Breast epithelium (tissue), 4 donors: ENCODE measurements at places on chromosomes 2 and 18.

- peaks cover 8% of the 10 kb centered on the region for H3K4me1 ChIP-seq
- no peaks in the 10 kb centered on the region for H3K27me3 ChIP-seq
- no peak for DNase-seq
- no peak overlapping the region for H3K4me3 ChIP-seq
- no peaks in the 10 kb centered on the region for H3K36me3 ChIP-seq
Measured at GRCh38 chr2:30336978-30337841, 105.9 kb downstream of the LBH start.

DNA sequence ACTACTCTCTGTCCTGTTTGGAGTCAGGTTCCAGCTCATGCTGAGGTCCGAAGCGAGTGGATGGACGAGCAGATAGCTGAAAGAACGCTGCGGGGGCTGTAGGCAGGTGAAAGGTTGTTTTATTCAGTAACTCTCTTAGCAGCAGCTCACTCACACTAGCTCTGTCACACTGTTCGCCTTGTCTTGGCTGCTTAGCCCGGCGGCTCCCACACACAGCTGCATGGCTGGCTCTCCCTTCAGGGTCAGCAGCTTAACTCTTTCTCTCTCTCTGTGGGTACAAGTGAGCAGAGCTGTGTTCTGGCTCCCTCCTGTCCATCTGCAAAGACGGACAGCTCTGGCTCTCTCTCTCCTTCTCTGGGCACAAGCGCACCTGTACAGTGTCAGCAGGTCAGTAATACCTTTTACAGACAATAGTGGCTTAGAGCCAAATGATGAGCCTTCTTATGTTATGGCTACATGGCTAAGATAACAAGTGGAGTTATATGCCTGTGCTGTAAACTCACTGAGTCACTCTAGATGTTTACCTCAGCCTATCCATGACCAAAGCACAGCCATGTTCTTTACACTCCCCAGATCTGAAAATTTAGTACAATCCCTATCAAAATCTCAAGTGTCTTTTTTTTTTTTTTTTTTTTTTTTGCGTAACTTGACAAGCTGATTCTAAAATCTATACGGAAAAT lies 149.3 kb downstream of the GALNT1 start:
- H3K27me3 ChIP-seq, result no peaks in the 10 kb centered on the region
- H3K4me1 ChIP-seq, result no peaks in the 10 kb centered on the region
- no peaks in the 10 kb centered on the region for H3K36me3 ChIP-seq
- peak overlapping the region; percentile 39 for H3K4me3 ChIP-seq
- no peak for DNase-seq
- no peak overlapping the region for H3K27ac ChIP-seq

- no peaks in the 10 kb centered on the region for H3K36me3 ChIP-seq
- no peak overlapping the region for H3K27ac ChIP-seq
- peaks cover 4% of the 10 kb centered on the region for H3K4me1 ChIP-seq
- no peak overlapping the region for H3K4me3 ChIP-seq
- no peaks in the 10 kb centered on the region for H3K27me3 ChIP-seq
Measured at GRCh38 chr2:175175320-175175719, 6.2 kb downstream of the ATP5MC3 start.

DNA sequence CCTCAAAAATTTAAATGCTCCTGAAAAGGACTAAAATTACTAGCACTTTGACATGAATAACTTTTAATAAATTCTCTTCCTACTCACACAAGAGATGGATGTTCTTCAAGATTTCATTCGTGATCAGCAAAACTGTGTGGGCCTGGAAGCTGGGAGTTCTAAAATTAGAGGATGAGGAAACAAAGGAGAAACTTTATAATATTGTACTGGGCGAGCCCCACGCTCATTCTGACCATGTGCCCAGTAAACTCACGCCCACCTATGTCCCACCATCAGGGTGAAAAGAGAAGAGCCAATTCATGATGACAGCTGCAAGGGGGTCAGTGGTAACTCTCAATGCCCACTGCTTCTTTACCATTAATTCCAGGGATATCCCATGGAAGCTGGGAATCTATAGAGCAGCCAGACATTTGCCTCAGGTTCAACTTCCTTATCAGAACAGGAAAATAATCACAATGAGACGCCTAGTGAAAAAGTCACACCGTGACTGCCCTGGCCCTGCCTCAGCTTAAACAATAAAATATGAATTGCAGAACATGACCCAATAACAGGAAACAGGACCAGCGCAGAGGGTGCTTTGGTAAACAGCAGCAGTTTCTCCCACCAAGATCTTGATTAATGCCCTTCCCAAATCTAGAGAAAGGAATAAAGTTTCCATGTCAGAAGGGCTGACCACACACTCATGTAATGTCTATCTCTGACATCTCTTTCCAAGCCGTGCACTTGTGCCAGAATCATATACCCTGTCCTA lies 438.6 kb downstream of the TXNL1 start:
- H3K36me3 ChIP-seq, result no peaks in the 10 kb centered on the region
- H3K4me3 ChIP-seq, result no peak overlapping the region
- H3K27ac ChIP-seq, result peak overlapping the region; percentile 44
- no peaks in the 10 kb centered on the region for H3K4me1 ChIP-seq

GRCh38 chr2:144694456-144694855 lies 174.5 kb upstream of the ZEB2 start:
- H3K27me3 ChIP-seq, result no peaks in the 10 kb centered on the region
- no peaks in the 10 kb centered on the region for H3K4me1 ChIP-seq
- no peak overlapping the region for H3K27ac ChIP-seq
- DNase-seq, result no peak
